ENCODE measurements at places on chromosomes 13 and 19. TPM values are rescaled to one million over a fixed set of nuclear protein-coding genes. Genes with fewer than 3 reads are reported as not detected.

The KLF1 gene
- not detected for total RNA-seq

The C19orf67 gene
- not detected for total RNA-seq

The ZNF415 gene
- total RNA-seq: 2.3 TPM

The GJA3 gene
- 0.37 TPM for total RNA-seq

The ODAD3 gene
- total RNA-seq: not detected

Data from airway epithelial cell (primary cell).